Psoas muscle (tissue), 8 donors: ENCODE measurements at places on chromosomes 7 and 10. TPM values are rescaled to one million over a fixed set of nuclear protein-coding genes. Genes with fewer than 3 reads are reported as not detected.

The FAM24B gene
- 0.74 TPM for total RNA-seq

The MAGI2 gene
- 2.5 TPM for total RNA-seq

The CLDN4 gene
- not detected for total RNA-seq

The CUL2 gene
- 47.5 TPM for total RNA-seq

The NACAD gene
- 1.1 TPM for total RNA-seq

The HOXA13 gene
- not detected for total RNA-seq

The VWDE gene
- total RNA-seq = not detected

The PLEKHS1 gene
- not detected for total RNA-seq

The TMEM139 gene
- total RNA-seq = 0.43 TPM

The FEZF1 gene
- not detected for total RNA-seq

The SORBS1 gene
- total RNA-seq = 145 TPM

The DYNC1I1 gene
- total RNA-seq = 3.1 TPM

The ABCC2 gene
- 0.61 TPM for total RNA-seq
